Breast epithelium (tissue), 4 donors: ENCODE measurements at places on chromosomes 7 and 10.

DNA sequence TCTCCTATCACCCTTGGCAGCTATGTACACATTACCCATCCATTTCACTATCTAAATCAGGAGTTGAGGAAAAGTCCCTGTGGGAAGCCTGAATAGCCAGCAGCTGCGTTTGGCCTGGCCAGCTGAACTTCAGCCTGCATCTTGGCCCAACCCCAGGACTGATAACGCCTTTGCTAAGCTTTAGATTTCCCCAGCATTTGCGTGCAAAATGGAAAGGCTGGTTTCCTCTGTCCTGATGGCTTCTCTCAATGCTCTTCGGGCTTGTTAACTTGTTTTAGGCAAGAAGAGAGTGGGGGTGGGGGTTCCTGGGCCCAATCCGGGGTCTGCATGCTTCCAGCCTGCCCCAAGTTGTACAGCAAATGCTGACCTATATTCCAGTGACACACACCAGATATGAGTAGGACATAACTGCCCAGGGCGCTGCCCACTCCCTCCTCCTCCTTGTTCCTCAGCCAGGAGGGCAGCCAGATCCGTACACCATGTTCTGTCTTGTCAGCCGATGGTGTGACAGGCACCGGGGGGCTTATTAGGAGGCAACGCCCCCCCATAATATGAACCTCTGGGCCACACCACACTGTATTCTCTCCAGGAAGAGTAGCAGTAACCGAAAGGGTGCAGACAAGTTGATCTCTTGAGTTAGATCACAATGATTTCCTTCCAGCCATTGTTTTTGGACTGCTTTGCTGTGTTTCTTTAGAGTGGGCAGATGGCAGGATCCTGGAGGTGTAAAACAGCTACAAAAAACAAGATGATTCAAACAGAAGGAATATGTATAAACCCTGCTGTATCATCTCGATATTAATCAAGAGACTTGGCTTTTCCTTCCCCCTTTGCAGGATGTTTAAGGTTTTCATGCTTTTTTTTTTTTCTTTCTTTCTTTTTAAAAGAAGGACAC lies 339.0 kb downstream of the RNLS start:
- DNase-seq, result no peak

- DNase-seq, result no peak
These were observed 283.9 kb downstream of the PLXDC2 start for GRCh38 chr10:20100171-20100570.

DNA sequence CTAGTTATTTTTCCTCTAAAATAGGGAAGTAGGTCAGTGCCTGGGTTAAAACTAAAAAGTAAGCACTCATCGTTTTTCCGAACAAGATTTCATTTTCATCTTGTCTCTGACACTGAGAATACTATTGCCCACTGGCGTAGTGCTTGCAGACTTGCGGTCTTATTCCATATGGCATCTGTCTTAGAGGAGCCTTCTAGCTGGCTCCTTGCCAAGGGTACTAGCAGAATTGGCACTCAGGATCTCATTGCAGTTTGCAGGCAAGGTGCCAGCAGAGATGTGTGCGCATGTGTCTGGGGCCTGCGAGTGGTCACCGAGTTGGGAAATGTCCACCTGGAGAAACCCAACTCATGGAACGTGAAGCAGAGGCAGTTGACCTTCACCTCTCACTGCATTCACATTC lies 143.4 kb downstream of the CELF2 start:
- DNase-seq, result no peak

DNA sequence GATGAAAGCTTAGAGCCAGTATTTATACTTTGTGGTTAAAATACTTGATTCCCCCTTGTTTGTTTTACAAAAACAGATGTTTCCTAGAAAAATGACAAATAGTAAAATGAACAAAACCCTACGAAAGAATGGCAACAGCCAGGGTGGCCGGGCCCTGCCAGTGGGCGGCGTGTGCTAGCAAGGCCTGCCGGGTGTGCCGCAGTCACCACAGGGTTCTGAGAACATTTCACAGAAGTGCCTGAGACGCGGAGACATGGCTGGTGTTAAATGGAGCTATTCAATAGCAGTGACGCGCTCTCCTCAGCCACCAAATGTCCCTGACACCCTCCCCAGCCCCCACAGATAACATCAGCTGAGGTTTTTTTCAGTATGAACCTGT lies 14.5 kb downstream of the GPR146 start:
- DNase-seq, result no peak

DNA sequence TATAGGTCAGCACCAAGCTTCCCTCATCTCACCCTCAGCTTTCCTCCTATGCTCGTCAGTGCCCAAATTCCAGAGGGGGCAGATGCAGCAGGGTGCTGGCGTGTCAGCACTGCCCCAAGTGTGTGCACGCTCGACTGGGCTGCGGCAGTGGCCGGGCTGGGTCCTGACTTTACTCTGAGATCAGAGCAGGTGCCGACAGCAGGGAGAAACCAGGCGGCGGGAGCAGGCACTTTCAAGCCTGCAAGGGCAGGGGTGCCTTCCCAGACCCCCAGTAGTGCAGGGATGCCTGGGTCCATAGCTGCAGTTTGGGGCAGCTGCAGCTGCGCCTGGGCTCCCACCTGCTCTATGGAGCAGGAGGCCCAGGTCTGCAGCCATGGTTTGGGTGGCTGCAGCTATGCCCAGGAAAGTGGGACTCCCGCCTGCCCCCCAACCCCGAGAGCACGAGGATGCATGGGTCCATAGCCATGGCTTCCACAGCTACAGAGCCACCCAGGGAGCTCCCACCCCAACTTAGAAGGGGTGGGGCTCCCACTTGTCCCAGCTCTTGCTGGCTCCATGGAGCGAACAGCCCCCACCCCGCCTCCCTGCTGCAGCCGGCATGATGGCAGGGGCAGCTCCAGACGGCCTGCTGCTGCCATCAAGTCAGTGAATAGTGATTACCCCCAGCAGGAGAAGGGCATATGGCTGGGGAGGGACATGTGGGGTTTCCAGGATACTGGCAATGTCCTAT lies 199.2 kb upstream of the KMT2E start:
- no peak for DNase-seq

DNA sequence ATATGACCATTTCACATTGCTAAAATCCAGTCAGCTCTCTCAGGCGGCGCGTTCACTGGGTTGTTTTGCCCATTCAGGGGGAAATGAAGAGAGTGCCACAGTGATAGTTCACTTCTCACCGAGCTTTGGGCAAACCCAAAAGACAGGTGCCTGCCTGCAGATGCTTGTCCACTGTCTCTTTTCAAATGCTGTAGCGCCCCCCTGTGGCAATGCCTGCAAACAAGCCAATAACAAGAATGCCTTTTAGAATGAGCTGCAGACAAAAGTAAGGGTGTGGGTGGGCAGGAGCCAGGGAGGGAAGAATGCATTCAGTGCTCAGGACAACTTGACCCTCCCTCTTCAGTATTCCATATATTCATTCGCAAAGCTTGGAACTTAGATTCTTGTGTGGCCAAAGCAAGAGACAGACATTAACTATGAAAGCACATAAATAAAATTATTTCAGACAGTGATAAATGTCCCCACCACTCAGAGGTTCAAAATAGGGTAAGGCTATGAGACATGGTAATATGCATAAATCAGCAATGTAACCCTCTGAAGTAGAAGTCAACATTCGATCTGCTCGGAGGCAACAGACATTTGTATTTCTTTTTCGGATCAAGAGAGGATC lies 86.9 kb downstream of the JAZF1 start:
- no peak for DNase-seq

DNA sequence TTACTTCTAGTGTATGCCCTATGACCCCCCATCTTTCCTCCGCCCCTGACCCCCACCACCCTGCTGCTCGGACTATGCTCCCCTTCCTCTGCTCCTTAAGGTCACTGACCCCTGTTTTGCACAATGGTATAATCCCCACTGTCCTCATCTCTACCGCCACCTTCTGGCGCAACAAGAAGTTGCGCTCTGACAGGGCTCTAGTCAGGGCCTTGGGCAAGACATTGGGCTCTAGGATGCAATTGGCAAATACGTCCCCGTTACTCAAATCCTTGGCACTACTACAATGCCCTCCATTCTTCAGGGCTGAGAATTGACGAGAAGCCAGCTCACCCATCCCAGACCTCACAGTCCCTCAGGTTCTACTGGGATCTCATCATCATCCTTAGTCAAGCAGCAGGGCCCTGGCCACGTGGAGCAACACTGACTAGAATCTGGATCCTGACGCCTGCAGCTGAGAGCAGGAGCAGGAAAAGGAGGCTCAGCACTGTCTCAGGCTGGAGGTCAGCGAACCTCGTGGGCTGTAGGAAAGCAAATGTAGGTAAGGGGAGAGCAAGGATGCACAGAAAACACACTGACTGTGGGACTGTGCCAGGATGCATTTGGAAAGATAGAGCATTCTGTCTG lies 10.6 kb downstream of the LRIT2 start:
- DNase-seq, result peak; percentile 60

DNA sequence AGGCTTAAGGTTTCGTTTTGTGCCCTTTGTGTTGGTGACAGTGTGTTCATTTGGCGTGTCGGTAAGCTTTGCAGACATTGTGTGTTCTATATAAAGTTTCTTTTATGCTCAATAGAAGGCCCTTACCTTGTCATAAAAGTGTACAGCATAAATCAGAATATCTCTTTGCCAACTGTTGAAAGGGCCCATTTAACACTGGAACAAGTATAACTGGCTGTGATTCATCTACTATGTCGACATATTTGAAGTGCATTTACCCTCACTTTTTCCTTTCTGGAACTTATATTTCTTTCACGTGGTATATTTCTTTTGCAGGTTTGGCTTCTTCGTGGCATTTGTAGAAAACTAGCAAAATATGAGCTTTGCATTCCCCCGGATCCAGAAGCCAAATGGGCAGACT lies 32.7 kb downstream of the EEPD1 start:
- no peak for DNase-seq

DNA sequence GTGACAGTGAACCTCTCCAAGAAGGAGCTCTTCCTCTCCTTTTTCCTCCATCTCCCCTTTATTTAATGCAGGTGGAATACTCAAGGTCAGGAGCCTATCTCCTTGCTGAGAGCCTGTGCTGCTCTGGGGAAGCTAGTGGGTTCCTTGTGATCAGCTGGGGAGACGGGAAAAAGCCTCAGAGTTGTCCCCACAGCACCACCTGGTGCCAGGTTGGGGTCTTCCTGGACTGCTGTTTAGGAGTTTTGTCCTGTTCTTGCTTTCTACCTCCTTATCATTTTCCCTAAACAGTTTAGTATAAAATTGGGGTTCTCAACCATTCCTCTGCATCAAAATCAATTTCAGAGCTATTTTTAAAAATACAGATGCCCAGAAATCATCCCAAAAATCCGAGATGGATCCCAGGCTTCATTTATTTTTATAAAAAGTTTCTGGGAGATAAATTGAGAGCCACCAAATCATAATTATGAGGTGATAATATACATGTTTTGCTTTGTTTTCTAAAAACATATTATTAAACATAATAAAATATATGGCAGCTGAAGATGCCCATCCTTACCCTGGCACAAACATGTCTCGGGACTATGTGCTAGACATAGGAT lies 44.3 kb downstream of the MACC1 start:
- DNase-seq, result no peak

- no peak for DNase-seq
These were observed 19.8 kb downstream of the ZNF467 start for GRCh38 chr7:149753375-149754233.

DNA sequence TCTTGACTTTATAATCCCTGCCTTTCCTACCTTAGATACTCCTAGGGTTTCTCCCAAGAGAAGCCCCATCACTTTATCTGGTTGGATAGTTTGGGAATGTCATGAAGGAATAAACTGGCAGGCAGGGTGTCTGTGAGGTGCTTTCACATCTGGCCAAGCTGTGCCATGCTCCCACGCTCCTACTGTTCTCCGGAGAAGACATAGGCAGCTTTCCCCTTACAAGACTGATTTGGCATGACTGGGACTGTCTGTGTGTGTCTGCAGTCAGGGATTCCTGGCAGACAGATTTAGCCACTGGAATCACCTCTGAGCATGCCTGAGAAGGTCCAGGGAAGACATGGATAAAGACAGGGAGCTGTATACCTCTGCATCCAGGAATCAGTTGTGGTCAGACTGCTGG lies 45.3 kb downstream of the HK1 start:
- DNase-seq, result no peak

GRCh38 chr10:131660427-131660826 lies 240.4 kb upstream of the PPP2R2D start:
- DNase-seq, result peak; percentile 28

DNA sequence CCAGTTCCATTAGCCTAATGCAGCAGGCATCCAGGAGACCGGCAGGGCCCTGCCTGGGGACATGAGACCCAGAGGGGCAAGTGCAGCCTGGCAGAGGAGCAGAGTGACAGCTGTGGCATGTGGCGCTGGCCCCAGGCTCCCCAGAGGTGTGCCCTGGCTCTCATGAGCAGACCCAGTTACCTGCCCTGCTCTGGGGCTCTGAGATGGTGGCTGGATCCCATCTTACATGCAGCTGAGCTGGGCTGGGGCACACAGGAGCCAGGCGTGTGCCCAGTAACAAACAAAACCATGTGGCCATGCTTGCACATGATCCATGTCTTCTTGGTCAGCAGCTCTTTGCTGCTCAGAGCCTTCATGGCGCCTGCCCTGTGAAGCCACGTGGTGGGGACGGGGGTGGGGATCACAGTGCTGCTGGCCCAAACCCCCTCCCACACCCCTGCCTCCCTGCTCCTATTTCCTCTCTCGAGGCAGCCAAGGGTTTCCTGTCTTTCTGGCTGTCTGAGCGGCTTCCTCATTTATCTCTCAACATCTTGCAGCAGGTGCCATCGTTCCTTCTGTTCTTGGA lies 40.3 kb upstream of the GTF2I start:
- no peak for DNase-seq

DNA sequence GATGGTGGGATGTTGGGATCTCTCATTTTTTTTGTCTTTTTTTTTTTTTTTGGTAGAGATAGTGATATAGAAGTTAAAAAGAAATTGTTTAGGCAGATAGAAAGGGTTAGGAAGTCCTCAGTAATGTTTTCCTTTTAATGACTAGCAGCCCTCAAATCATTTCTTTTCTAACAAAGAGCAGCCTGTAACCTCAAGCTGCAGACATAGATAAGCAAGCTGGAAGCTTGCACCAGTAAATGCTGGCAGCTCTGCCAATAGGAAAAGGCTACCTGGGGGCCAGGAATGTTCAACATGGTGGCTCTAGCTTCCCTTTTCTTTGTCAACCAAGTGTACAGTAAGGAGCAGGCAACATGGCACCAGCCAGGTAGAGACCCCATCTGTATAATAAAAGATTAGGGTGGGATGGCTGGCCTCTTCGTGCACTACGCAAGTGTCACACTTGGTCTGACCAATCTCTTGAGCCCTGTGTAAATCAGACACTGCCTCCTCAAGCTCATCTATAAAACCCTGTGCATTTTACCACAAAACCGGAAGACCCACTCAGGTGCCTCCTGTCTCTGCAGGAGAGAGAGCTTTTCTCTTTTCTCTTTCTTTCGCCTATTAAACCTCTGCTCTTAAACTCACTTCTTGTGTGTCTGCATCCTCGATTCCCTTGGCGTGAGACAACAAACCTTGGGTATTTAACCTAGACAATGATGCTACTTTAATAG lies 212.9 kb downstream of the SNX10 start:
- DNase-seq, result no peak

DNA sequence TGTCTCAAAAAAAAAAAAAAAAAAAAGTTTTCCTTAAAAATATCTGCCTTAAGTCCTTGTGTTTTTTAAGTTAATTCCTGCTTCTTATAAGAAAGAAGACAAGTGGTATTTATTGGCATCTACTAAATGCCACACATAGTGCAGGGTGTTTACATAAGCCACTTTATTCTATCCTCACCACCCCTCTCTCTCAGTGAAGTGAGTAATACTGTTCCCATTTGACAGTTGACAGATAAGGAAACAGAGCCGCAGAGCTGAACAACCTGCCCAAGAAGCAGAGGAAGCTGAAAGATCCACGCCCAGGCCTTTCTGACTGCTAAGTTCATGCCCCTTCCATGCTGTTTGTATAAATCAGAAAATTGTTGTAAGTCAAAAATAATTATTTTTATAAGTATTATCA lies 54.1 kb downstream of the ABLIM1 start:
- DNase-seq, result no peak

- DNase-seq, result no peak
These were observed 5.8 kb downstream of the CHAT start for GRCh38 chr10:49619613-49620012.
